NCI-H774 (cell line): ENCODE measurements at places on chromosomes 16 and 17.

GRCh38 chr17:1362964-1363363 is 37.1 kb downstream of the YWHAE start:
- DNase-seq = no peak

- no peak for DNase-seq
Observed at GRCh38 chr16:82954224-82954929, 327.6 kb downstream of the CDH13 start.

GRCh38 chr16:2686912-2687507 is 4.7 kb downstream of the KCTD5 start:
- DNase-seq = no peak

DNA sequence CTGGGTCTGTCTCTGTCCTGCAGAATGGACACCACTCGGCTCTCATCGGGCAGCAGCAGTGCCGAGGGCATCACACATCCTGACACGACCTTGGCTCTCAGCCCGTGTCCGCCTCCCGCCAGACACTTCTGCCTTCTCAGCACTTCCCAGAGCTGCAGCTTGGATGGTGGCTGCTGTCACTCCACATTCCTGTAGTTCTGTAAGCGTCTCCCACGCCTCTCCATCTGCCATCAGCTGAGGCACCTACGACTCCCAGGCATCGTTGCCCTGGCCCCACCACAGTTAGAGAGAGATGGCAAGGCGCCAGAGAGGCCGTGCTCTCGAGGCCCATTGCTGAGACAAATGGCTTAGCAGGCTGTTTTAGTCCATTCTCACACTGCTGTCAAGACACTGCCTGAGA is 195.9 kb upstream of the CHMP6 start:
- no peak for DNase-seq
